Upper lobe of left lung (tissue), 6 donors: ENCODE measurements at places on chromosomes 5 and 9. TPM values are rescaled to one million over a fixed set of nuclear protein-coding genes. Genes with fewer than 3 reads are reported as not detected.

GHR gene
- total RNA-seq: 3.3 TPM

KCNV2 gene
- not detected for total RNA-seq

- DNase-seq: no peak
Measured at GRCh38 chr5:31845361-31845760, 206.4 kb downstream of the PDZD2 start.

GRCh38 chr5:15787681-15788080 lies 287.7 kb downstream of the FBXL7 start:
- DNase-seq: no peak

GRCh38 chr5:65076251-65076869 lies 307.6 kb downstream of the CWC27 start:
- DNase-seq: no peak
